ENCODE measurements at places on chromosomes 11 and 22. TPM values are rescaled to one million over a fixed set of nuclear protein-coding genes. Genes with fewer than 3 reads are reported as not detected.

DNA sequence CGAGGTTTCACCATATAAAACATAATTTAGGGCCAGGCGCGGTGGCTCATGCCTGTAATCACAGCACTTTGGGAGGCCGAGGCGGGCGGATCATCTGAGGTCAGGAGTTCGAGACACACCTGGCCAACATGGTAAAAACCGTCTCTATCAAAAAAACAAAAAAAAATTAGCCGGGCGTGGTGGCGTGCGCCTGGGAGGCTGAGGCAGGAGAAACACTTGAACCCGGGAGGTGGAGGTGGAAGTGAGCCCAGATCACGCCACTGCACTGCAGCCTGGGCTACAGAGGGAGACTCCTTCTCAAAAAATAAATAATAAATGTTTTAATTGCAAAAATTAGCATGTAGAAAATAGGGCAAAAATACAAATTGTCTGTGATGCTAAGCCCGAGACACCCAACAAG lies 993 bp upstream of the SFI1 start:
- DNase-seq: no peak

GRCh38 chr11:12280199-12280837 lies 97.1 kb upstream of the PARVA start:
- DNase-seq: no peak

DNA sequence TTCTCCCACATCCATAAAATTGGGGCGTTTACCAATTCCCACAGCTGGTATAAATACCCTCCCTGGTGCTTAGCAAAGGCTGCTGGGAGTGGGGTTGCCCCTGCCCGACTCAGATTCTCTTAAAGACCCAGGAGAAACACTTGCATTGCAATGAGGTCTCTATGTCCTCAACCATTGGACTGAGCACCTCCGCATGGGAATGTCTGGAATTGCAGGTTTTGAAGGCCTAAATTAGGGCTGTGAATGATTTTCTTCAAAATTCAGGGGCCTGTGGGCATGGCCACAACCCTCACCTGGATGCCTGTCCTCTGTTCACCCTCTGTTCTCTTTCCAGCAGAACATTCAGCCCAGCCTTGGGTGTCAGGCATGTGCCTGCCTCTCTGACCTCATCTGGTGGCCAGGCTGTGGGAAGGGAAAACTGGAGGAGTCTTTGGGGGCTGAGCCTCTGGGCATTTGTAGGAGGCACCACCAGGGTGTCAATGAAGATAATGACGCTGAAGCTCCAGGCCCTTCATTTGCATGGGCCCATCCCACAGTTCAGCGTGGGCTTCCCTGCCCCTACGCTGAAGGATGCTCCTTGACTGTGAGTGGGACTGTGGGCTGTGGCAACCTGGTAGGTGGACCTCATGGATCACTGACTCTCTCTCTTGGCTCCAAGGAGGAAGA lies 52.7 kb upstream of the MYEOV start:
- DNase-seq: no peak

GRCh38 chr11:59088162-59088561 lies 2.1 kb downstream of the GLYATL1B start:
- no peak for DNase-seq

DNA sequence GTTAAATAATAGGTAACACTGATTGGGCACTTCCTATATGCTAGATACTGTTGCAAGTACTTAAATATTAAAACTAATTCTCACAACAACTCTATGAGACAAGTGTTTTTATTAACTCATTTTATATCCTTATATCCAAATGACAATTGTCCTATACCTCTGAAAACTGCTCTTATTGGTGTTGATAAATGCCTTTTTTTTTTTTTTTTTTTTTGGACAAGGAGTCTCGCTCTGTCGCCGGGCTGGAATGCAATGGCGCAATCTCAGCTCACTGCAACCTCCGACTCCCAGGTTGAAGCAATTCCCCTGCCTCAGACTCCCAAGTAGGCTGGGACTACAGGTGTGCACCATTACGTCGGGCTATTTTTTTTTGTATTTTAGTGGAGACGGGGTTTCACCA lies 41.6 kb downstream of the MRTFA start:
- peak; percentile 50 for DNase-seq

- no peak for DNase-seq
Measured at GRCh38 chr11:132126973-132127899, 756.8 kb downstream of the NTM start.

DNA sequence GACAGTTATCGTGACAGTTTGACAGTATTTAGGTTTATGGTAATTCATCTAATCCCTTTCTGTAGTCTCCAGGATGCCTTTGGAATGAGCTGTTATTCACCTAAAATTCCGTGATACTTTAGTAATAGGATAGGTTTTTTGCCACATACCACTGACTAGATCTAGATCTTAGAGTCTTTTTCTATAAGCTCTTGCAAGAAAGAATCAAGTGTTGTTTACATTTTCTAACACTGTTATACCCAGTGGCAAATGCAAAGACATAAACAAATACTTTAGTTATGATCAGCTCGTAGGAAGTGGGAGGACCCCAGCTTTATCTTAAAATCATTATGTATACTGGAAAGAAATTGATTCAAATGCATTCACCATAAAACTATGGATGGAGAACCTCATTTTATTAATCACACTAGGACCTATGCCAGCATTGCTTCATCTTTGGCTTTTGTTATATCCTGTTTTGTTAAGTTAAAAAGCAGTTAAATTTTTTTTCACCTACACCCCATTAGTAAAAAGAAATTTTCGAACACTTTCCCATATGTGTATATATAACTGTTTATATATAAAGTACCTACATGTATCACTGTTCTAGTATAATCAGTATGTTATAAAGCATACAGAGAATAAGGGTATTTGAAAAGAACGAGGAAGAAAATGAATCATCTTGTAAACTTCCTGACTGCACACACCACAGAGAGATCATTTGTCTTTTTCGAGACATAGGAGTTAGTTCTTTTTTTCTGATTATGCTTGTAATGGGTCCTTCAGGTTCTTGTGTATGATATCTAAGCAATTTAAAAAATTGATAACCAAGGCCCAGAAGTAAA lies 60.9 kb downstream of the PDHX start:
- DNase-seq: no peak

Gene MTFP1
- 11.5 TPM for total RNA-seq

DNA sequence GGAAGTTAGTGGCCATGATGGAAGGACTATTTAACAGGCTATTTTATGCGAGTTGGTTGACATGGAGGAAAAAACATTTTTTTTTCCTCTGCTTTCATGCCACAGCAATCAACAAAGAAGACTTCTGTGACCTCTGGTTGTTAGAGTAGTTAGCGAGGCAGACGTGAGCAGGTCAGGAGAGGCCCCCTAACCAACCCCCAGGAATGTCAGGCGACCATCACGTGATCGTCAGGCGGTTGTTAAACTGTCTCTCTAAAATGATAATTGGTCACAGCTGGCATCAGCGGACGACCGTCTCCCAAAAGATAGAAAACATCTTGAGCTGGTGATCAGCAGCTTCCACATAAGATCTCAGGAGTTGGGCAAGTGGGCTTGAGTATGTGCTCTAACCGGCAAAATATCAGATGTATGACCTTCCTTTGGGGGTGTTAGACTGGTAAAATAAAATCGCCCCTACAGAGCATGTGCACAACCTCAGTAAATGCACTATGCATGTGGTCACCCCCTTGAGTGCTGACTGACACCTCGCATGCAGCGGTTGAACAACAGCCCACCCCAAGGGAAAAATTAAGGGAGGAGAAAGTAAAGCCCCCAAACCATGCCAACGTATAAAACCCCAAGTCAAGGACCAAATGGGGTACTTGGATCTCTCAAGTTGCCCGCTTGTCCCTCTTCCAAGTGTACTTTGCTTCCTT lies 20.9 kb upstream of the NARS2 start:
- DNase-seq: no peak
